ENCODE measurements at places on chromosomes 2 and 18.

GRCh38 chr18:63617049-63617914 is 26.8 kb downstream of the SERPINB4 start:
- DNase-seq, result no peak

DNA sequence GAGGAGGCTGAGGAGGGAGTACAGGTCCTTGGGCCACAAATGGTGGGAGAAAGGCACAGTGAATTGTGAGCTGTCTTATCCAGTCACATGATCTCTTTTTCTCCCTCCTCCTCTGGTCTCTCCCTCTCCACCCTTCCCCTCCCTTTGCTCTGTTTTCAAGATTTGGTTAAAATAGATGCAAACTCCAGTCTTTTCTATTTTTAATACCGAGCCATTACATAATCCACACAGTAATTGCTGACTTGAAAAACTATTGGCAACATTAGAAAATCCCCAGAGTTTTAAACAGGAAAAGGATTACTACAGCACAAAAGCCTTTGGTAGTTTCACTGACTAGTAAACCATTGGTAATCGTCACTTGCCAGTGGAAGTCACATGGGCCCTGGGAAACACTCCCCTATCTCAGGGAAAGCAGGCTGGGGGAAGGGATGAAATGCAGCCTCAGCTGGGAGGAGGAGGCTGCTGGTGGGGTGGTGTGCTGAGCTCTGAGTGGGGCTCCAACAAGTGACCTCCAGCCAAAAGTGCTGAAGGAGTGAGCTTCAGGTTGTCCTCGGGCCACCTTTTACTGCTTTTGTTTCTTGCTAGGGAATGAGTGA is 57.4 kb upstream of the PCBP1 start:
- DNase-seq, result peak; percentile 68

GRCh38 chr2:39865751-39866150 is 86.7 kb upstream of the THUMPD2 start:
- no peak for DNase-seq

- DNase-seq, result no peak
Measured at GRCh38 chr2:240628808-240629618, 3.7 kb downstream of the GPR35 start.

DNA sequence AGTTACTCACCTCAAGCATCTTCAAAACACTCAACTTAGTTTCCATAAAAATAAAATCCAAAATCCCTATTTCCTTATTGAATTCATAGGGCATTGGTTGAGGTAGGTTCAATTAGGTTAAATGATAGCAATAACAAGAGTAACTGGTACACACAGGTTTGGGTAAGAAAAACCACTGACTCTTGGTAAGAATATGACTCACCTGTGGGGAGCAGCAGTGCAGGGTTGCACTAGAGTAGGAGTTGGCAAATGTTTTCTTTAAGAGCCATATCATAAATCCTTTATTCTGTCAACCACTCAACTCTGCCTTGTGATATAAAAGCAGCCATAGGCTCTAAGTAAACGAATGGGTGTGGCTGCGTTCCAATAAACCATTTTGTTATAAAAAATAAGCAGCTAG is 71.4 kb upstream of the CDH20 start:
- DNase-seq, result no peak

- DNase-seq, result no peak
Measured at GRCh38 chr2:117555965-117556364, 258.5 kb upstream of the DDX18 start.

- DNase-seq, result no peak
Measured at GRCh38 chr2:238306672-238306998, 13.7 kb upstream of the TRAF3IP1 start.

DNA sequence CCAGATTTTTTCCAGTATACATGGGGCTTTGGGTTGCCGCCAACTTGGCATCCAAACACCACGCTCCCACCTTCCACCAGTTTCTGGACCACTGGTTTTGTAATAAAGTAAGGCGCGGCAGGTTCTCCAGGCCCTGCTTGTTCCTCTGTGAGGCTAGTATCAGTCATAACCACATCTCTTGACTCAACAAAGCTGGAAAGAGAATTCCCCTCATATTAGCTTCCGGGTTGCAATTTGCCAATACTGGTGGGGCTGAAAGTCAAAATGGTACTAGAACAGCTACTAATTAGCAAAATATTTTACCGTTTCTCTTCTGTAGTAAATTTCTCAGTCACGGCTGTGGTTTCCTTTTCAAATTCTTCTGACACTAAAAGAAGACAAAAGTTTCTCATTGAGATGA is 25.0 kb downstream of the TTN start:
- DNase-seq, result no peak

- DNase-seq, result no peak
Measured at GRCh38 chr2:9199716-9200632, 6.6 kb upstream of the ASAP2 start.

DNA sequence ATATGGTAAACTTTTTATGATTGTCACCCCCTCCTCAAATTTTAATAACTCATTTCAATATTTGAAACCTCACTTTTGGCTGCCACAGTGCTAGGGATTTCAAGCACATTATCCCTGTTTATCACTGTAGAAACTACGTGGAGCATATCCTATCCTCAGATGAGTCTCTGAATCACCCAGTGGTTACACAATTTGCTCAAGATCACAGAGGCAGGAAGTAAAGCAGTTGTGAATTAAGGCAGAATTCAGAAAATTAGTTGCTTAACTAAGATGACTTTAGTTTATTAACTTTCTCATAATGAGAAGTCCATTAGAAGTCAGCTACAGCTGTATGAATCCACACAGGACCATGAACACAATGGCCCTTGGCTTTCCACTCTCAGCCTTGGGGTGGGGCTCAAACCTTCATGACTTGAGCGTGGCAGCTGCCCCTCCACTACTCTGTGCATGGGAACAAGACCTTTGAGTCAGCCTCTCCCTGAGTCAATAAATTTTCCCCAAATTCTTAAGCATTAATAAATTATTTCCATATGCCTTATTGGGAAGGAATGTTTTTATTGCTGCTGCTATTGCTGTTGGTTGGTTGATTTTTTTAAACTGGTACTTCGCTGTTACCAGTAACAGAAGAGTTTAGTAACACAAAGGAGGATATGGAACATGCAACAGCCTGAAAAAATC is 369.0 kb downstream of the CBLN2 start:
- no peak for DNase-seq

DNA sequence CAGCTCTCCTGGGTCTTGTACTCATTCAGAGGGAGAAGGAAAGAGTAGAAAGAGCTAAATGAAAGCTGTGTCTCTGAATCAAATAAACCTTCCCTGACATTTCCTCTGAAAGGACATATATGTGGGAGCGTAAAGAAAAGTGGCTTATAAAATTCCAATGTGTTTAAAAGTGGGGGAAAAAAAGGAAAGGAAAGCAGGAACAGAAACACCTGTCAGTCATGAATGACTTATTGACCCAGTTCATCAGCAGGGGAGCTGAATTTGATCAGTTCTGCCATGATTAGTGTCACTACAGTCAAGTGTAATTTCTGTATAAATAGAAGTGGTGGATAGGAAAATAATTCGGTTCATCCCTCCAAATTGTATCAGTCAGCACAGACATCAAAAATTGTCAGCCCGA is 382.5 kb downstream of the ERBB4 start:
- no peak for DNase-seq

- no peak for DNase-seq
Measured at GRCh38 chr18:45232061-45232460, 383.2 kb upstream of the SLC14A2 start.

DNA sequence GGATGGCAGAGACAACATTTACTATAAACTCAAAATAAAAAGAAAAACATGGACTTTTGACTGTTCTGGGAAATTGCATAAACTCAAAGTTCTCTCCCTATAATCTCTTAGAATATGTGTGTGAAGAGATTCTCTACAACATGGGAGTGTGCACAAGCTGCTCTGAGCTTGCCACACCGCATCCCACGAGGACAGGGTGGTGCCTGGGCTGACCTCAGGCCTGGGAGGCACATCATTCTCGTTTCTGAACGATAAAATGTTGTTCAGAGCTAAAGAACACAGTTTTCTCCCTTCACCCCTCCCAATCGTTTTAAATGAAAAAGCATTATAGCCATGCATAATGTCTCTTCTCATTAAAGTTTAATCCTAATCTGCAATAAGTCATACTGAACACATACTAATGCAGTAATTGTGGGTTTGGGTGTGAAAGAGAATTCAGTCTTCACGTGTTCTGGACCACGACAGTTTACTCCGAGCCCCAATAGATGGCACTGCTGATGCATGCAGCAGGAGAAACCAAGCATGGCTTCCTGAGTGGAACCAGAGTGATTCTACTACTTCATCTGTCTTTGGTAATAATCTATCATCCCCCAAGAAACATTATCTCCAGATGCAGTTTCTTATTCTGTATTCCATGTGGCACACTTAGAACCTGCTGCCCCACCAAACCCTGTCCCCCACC is 46.9 kb upstream of the LAMA1 start:
- DNase-seq, result no peak

- DNase-seq, result no peak
Measured at GRCh38 chr18:48924630-48925490, 25.9 kb downstream of the SMAD7 start.

DNA sequence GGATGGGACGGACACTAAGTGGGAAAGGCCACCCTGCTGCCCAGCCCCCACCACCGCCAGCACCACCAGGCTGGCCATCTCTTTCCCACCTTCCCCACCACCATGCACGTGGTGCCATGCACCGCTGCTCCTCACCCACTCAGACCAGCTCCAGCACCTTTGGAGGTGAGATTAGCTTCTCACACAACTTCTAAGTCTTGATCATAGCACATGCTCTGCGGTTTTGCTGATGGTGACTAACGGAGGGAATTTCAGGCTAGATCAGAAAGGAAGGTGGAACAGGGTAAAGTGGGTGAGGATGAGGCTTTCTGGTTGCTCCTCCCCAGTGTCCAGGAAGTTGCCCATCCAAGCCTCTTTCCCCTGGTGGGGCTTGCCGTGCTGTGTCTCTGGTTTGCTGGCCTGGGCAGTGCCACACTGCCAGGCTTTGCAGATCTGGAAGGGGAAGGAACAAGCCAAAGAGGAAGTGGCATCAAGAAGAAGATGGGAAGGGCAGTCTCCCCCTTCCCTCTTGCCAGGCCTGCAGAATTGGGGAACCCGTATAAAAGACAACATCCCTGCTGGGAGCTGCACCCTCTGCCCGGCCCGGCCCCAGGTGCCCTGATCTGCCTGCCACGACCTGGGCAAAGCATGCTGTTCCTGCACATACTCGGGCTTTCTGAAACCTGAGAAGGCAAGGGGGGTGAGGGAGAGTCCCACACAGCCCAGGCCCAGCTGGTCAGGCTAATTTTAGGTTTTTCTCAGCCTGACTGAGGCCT is 44.3 kb upstream of the CAB39 start:
- peak; percentile 44 for DNase-seq

- no peak for DNase-seq
Measured at GRCh38 chr2:37576831-37577230, 94.6 kb downstream of the CDC42EP3 start.

DNA sequence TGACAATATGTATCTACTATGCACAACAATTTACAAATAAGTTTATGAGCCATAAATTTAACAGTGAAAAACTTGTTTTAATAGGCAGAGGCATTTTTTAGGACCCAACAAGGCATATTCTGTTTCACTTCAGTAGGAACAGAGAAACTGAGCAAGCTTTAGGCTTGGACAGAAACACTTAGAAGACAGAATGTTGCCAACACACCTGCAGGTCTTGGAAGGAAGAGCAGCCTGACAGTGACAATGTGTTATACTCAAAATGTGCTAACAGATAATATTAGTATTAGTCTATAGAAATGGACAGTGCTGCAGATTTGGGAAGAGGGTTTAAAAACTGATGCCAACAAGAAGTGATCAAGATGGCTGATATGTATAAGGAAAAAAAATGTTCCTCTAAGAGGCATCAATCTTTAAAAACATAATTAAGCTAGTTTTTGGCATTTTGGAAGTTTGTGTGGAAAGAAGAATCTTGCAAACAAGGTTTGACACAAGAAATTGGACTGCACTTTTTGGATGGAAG is 297.1 kb upstream of the FSIP2 start:
- DNase-seq, result no peak

- no peak for DNase-seq
Measured at GRCh38 chr18:39622431-39622830, 2056.8 kb upstream of the CELF4 start.

- no peak for DNase-seq
Measured at GRCh38 chr2:11559786-11560155, 25.9 kb downstream of the GREB1 start.

DNA sequence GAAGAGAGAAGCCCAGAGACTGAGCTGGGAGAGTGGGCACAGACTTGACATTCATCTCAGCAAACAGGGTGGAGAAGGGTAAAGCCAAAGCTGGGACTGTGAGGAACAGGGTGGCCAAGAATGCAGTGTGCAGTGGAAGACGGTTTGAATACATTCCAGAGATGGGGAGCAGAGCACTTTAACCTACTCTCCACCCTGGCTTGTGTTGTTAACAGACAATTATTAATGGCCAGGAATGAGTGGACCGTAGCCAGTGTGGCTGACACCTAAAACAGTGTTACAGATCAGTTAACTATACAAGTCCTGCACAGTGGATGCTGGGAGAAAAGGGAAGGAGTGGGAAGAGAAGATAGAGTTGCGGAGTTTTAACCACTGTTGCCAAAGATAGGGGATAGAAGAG is 7.4 kb upstream of the NAB1 start:
- DNase-seq, result no peak

GRCh38 chr2:220660277-220661145 is 911.6 kb downstream of the EPHA4 start:
- DNase-seq, result no peak

DNA sequence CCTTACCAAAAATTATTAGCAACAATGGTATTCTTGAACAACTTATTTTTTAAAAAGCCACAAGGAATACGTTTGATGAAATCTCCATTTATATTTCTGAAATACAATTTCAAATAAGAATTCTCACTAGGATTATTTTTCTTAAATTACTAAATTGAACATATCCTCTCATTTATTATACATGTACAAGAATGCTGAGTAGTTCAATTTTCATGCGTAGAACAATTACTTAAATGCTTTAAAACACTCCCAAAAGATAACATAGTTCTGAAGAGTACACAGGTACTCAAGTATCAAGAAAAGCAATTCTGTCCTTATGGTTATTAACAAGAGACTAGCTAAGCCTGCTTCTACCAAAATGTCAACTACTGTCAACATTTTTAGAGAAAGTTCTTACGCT is 268.1 kb downstream of the ZNF385B start:
- DNase-seq, result no peak

DNA sequence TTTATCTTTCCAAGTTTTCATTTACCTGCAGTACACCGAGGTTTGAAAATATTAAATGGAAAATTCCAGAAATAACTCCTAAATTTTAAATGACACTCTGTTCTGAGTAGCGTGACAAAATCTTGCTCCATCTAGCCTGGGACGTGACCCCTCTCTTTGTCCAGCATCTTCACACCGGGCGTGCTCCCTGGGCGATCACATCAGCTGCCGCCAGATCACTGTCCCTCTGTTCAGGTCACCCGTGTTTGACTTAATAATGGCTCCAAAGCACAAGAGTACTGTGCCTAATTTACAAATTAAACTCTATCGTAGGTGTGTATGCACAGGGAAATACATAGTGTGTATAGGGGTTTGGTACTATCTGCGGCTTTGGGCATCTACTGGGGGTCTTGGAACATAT is 6.1 kb upstream of the TMEM185B start:
- DNase-seq, result no peak

- no peak for DNase-seq
Measured at GRCh38 chr2:43054367-43054766, 172.0 kb downstream of the ZFP36L2 start.

Measured in A172 (cell line).